Femur (tissue), 1 donor: ENCODE measurements at places on chromosomes 16 and 17.
A peak's percentile ranks its signal among the peaks of the same experiment; 100 is the strongest.

DNA sequence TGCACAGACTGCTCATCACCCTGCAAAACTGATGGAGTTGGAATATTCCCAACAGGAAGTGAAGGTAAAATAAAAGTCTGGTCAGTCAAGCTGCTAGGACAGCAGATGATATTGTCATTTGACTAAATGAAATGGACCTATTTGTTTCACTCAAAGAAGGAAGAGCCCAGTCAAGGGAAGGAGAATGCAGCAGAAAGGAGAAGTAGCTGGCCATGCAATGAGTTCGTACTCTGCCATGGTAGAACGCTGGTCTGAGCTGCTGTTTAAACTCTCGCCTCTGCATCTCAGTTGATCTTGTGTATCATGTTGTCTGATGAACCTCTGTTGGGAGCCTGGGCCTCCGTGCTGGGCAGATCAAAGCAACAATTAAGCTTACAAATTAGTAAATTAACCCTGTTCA lies 15.6 kb upstream of the YPEL2 start:
- no peak for DNase-seq

GRCh38 chr16:56956756-56957155 lies 5.0 kb upstream of the CETP start:
- DNase-seq = no peak

DNA sequence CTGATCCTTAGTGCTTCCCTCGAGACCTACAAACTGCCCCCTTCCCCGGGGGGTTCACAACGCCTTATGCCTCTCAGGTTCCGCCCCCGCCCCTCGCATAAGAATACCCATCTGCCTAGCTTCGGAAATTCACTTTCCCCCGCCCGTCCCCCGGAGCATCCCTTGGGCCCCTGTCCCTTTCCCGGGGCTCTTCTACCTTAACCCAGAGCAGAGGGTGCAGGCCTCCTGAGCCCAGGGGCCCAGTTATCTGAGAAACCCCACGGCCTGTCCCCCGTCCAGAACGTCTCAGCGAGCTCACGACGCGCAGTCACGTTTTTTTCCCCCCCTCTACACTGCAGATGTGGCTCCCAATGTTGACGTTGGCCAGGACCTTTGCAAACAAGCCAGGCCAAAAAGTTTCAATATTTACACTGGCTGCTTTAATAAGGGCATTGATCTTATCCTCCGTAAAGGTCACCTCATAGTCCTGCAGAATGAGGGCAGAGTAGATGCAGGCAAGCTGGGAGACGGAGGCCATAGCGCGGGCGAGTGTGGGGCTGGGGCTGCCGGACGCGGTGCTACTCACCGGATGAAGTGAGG lies 1.4 kb upstream of the NBR1 start:
- peak; percentile 58 for DNase-seq

DNA sequence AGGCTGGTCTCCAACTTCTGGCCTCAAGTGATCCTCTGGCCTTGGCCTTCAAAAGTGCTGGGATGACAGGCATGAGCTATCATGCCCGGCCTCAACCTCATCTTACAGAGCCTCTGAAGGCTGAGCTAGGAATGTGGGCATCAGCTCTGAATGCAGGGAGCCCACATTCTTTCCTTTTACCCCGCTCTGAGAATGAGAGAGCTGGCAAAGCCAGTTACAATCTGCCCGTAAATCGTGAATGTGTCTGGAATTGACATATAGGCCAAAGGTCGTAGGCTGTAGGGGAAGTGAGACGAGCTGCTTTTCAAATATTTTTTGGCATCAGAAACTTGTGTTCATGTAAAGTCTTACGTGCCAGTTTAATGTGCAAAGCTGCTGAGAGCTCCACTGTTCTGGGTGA lies 4.5 kb downstream of the TMEM238L start:
- DNase-seq = no peak

DNA sequence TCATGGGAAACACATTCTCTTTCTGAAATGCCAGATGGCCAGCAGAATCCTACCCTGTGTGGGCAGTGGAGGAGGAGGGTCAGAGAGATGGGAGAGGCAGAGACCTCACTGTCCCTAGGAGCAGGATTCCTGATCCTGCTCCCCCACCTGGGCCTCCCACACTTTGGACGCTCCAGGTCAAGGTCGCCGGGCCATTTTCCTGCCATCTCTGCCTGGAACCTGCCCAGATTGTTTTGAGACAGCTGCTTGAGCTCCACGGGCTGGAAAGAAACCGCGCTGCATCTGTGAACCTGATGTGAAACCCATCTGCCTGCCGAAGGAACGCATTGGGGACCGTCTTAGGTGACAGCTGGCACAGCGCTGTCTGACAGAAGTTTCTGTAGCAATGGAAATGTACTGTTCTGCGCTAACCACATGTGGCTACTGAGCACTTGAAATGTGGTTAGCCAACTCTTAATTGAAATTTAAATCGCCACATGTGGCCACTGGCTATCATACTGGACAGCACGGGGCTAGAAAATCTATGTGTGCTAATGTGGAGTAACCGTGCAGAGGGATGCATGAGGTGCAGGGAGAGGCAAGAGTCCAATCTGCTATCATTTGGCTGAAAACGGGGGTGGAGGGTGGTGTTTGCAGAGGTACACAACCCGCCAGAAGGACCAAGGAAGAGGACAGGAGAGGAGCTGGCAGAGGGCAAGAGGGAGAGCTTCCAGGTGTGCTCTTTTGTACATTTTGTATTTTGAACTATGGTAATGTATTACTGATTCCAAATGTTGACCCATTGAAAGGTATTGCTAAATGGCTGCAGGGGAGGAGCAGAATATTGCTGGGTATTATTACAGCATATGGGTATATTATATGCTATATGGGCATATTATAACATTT lies 15.4 kb upstream of the NUBP1 start:
- no peak for DNase-seq

- no peak for DNase-seq
Observed at GRCh38 chr16:49129935-49130334, 151.7 kb downstream of the CBLN1 start.

DNA sequence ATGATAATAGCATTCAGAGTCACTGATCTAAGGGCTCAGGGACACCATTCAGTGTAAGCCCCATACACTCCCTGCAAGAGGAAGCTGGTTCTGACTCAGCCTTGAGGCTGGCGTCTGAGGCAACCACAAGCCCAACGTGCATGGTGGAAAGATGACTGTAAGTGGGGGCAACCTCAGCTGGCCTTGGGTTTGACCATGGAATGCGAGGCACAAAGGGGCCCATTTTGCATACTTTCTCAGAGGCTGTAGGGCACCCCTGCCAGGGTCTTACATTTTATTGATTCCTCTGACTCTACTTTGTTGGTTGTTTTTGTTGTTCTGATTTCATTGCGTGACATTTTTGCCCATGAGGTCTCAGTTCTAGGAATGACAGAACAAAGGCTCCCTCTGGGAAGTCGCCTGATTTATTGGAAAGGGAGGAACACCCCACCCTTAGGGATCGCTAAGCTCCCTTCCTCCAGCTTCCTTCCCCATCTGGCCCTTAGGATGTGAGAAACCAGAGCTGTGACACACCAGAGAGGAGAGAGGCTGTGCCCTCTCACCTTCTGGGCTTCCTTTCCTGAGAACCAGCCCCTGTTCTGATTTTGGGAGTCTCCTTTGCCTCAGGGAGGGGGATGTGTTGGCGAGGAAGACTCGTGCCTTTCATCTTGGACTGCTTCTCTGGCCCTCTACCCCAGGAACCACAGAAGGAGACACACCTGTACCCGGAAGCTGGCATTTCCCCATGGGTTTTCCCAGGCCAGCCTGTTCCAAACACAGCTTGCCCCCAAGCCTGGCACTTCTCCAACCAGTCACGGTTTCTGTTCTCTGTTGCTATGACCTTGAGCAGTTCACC lies 5.6 kb upstream of the CIITA start:
- peak; percentile 54 for DNase-seq

DNA sequence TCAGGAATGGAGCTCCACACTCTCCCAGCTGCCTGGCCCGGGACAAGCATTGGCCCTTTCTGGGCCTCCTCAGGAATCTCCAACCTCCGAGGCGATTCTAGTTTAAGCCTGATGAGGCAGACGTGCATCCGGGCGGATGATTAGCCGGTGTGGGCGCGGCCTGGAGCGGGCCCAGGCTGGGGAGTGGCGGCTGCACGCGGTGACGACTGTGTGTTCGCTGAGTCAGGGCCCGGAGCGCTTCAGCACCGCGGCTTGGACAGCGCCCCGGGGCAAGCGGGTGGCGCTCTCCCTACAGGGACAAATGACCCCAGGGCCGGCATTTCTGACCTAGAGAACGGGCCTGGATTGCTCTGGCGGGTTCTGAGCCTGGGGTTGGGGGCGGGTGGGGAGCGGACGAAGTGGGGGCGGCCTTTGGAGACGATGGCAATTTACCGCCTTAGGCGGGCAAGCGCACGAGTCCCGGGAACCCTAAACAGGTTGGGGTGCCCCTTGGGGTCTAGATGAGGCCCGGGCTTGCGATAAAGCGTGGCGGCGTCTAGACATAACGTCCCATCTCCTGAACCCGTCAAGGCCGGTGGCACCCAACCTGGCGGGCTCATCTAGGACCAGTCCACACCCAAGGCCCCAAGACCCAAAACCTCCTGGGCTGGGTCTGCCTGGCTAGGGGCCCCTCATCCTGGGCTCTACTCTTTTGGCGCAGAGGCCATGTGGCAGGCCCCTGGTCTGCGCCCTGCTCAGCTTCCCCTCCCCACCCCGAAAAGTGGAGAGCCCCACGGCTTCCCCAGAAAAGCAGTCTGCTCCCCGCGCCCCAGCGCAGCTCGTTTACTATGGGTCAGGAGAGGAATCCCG lies 22.3 kb upstream of the ZNHIT3 start:
- DNase-seq = peak; percentile 80

GRCh38 chr16:85126705-85127378 lies 14.6 kb upstream of the CIBAR2 start:
- peak; percentile 90 for DNase-seq

DNA sequence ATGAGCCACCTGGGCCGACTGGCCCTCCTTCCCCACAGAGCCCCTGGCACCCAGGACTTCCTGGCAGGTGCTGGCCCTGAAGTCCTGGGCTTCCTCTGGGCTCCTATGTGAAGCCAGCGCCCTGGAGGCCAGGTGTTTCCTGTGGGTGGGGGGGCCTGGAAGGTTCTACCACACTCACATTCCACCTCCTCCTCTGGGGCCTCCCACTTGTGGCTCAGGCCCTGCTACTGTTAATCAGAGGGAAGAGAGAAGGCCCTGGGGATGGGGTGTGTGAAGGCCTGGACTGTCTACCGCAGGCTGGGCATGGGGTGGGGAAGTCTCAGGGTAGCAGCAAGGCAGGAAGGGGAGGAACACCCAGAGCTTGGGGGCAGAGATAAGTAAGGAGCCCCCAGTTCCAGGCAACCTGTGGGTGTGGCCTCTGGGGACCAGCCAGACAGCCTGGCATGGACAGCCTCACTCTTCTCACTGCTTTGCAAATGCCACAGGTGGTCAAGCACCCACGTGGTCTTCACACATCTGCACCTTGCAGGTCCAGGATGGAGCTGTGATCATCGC lies 111.9 kb upstream of the TNRC6C start:
- DNase-seq = no peak

GRCh38 chr16:75379911-75380847 lies 53.1 kb downstream of the CFDP1 start:
- no peak for DNase-seq

DNA sequence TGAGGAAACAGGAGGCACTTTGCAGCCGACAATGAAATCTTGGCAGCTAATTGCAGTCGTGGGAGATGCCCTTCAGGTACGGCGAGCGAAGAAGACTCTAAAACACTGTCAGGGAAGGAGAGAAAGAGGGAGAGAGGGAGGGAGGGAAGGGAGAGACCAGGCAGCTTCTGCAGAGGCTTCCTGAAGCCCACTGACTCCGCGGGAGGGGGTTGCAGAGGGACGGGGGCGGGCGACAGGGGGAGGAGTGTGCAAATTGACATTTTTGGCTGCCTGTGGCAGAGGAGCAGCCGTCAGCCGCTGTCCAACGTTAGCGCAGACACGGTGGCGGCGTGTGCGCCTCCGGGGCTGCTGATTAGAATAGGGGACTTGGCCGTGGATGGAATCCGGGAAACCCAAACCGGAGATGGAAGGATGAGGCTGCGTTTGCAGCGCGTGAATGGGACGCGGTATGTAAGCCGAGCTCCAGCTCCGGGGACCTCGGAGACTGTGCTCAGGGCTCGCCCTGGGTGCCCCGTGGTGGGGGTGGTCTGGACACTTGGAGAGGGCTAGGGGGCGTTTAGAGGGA lies 849.1 kb upstream of the RBFOX1 start:
- DNase-seq = no peak

DNA sequence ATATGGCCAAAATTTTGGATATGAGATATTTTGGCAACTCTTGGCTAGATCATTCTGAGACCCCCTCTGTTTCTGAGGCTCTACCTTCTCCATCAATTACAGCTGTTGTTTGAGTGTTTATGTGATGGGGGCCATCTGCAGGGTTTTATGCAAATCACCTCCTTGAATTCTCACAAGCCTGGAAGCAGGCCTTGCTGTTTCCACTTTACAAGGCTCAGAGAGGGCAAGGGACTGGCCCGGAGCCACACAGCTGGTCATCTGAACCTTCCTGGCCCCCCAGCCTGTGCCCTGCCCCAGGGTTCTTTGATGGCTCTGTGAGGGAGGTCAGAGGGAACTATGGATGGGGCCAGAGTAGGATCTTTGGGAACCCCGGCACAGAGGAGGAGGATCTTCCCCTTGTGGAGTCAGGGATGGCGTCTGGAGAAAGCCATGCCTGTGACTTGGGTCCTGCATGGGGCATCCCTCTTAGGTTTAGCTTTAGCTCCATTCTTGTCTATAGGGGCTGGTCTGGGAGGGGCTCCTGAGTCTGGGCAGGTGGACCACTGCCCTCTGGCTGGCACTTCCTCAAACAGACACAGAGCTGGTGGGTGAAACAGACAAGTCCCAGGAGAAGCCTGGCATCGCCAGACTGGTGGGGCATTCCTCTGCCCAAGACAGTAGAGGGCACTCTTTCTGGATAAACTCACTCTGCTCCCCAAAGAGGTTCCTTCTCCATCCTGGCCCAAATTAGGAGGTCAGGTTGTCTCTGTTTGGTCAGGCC lies 26.2 kb downstream of the IL21R start:
- peak; percentile 11 for DNase-seq

DNA sequence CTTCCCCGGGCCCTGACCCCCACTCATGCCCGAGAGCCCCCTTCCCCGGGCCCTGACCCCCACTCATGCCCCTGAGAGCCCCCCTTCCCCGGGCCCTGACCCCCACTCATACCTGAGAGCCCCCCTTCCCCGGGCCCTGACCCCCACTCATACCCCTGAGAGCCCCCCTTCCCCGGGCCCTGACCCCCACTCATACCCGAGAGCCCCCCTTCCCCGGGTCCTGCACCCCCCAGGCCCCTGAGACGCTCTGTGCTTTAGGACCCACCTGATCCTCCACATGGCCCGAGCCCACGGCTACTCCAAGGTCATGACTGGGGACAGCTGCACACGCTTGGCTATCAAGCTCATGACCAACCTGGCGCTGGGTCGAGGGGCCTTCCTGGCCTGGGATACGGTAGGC lies 6.8 kb downstream of the CTU2 start:
- no peak for DNase-seq

- DNase-seq = no peak
Observed at GRCh38 chr17:65226227-65226626, 89.1 kb downstream of the RGS9 start.
